ENCODE measurements at places on chromosomes 12 and 14.

- no peak for DNase-seq
Observed at GRCh38 chr12:106601496-106601895, 18.7 kb downstream of the RFX4 start.

GRCh38 chr12:88242571-88242925, 100.4 kb downstream of the TMTC3 start:
- peak; percentile 32 for DNase-seq

DNA sequence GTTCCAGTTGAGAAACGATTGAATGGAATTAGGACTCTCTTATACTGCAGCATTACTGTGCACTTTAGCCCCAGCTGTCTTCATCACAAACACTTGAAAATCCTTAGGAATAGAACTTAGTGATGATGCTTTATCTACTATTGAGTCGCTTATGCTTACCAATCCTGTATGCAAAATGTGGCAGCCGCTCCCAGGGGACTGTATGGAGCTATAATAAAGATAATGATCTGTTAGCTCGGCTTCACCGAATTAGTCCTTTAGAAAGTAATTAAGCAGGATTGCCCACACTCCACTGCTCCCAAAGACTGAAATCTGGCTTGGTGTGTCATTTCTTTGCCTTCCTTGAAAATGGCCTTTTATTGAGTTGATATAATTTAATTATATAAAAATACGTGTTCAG, 10.6 kb downstream of the EML1 start:
- no peak for DNase-seq

DNA sequence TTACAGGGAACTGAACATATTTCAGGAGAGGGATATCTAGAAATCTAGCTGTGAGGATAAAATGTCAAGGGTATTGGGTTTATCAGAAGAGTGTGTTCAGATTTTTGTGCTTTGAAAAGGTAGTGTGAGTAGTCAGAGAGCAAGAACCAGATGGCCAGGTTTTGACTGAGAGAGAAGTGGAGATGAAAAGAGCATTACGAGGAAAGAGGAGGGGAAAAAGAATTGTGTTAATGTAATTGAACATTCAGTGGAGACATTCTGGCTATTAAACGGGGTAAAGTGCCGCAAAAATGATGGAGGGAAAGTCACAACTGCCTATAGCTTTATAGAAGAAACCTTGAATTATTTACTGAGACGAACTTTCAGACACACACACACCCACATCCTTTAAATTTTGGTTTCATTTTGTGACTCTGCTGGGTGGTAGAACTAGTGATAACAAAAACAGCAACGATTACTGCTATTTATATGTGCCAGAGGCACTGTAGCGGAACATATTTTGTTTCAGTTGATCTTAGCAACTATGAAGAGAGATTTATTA, 213.6 kb downstream of the ERC1 start:
- no peak for DNase-seq

DNA sequence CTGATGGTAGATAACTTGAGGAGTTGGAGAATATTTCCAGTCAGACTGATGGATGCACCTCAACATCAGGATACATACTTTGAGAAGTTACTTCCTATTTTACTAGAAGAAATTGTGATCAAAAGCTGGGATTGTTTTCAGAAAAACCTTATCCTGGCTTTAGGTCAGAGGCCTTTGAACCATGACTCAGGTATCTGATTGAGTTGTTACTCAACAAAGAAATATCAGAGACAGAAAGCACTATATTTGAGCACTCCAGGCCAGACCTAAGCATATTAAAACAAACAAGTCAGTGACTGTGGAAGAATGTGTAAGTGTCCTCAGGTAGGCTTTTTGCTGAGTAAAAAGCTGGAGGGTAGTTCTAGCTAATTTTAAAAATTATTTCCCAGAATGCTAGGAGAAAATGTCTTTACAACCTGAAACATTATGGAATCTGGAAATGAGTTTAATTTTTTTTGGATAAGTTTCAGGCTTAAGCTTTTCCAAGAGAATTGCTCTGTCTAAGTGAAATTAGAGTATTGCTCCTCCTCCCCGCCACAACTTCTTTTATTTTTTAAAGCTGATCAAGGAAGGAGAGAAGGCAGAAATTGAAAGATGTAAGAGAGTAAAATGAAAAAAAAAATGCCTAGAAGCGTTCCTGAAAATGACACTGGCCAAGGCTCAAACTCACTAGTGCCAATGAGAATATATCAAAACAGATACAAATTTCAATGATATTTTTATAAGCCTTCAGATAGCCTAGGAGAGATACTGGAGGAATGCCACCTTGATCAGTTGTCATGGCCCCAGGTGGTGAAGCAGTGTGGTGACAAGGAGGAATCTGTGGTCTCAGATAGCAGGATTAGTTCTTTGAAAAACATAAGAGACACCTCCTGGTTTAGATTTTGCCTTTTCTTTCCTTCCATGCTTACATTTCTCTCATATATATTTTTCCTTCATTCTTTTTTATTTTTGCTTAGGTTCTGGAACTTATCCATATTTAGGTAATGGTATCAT, 790.3 kb downstream of the TMTC2 start:
- DNase-seq: no peak

GRCh38 chr12:52372216-52373154, 5.2 kb upstream of the KRT85 start:
- DNase-seq: peak; percentile 82

DNA sequence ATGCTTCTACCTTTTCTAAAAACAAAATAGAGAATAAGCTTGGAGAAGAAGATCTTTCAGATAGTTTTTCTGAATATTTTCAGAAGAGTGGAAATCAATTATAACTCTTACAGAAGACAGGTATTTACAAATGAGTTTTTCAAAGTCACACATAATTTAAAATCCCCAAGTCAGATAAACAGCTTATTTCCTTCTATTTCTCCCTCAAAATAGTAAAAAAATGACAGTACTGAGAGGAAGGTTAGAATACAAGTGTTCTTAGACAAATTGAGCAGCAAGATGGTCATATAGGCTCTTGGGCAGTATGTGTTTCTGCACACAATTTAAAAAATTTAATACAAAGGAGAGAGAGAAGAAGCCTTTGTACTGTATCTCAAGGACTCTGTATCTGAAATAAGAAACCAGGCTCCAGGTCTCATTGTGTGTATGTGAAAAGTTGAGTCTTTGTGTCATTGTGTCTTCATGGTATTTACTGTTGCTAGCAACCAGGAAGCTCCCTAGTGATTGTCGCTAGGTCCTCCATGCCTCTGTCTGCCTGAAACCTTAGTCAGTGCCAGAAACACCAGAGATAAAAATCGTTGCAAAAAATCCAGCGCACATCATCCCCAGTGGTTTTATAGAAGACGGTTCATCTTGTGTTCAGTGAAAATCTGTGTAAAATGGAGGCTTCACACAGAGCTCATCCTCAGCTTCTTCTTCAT, 12.9 kb upstream of the TUBA1A start:
- peak; percentile 52 for DNase-seq

GRCh38 chr14:96053600-96054381, 14.6 kb downstream of the C14orf132 start:
- DNase-seq: no peak

DNA sequence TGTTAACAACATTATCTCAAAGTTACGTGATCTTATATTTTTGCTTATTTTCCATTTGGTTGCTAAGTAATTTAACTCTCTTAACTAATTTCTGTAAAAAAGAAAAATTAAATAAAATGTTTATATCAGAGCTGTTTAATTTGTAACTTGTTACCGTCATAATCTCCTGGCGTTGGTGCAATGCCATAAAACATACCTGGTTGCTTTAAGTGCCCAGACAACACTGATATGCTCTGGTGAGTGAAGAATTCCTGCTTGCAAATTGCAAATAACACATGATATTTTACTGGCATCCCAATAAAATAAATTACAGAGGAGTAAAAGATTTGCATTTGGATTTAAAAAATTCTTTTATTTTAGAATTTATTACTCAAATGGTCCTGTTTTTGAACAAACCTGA, 640.1 kb upstream of the MIS18BP1 start:
- no peak for DNase-seq

- DNase-seq: no peak
Observed at GRCh38 chr14:56549721-56550120, 29.9 kb upstream of the TMEM260 start.

DNA sequence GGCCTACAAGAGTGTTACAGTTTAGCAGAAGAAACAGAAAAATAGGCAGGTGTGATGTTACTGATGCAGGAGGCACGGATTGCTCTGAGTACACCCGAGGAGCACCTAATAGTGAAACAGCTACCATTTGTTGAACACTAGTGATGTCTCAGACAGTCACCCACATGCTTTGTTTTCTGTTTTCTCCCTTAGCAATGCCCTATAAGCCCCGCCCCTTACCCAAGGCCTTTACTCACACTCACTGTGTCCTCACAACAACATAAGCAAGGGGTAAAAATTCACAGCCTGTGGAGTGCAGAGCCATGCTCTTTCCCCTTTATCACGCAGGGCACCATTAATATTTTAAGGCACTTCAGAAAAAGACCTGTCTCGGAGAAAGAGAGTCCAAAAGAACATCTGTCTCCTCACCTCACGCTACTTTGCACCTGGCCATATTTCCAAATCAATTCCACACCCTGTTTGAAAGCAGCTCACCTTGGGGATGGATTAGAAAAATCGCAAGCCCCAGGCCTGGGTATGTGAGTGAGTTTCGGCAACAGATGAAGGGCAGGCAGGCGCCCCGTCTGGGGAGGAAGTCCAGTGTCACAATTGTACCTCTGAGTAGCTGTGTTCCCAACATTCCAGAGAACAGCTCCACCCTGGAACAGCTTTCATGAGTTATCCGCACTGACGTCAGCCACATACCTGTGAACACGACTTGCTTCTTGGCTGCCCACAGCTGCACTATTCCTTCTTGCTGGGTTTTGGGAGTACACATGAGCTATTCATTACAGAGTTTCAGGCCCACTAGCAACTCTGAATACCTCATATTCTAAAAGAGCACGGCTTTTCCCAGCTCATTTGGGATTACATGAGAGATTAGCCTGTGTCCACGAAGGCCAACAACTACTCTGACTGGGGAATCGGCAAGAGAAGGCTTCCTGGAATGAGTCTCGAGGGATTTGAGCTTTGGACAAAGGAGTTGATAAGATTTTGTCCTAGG, 26.0 kb downstream of the MAPK1IP1L start:
- DNase-seq: no peak

- no peak for DNase-seq
Observed at GRCh38 chr12:30837595-30837994, 82.8 kb upstream of the CAPRIN2 start.

- no peak for DNase-seq
Observed at GRCh38 chr12:131309700-131310099, 356.0 kb downstream of the ADGRD1 start.

DNA sequence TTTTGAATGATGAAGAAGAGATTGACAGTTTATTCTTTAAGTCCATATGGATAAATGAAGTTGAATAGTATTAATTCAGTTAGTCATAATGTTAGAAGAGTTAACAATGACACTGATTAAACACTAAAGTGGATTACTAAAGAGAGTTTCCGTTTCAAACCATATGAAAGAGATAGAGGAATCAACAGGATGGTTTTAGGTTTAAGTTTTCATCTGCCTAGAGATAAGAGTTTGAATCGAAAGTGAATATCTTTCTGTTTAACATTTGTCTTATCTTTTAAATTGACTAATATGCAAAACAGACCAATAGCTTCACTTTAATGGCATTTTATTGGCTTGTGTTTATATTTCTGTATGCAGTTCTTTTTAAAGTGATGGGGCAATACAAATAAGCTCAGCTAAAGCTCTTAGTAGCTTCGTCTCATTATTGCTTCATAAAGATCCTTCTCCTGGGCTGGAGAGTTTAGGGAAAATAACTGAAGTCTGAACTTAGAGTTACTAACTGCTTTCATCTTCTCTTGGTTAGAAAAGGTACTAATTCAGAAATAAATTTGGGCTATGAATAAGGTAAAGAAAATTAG, 66.0 kb downstream of the MIPOL1 start:
- DNase-seq: no peak

GRCh38 chr14:70741482-70741881, 67.8 kb downstream of the MAP3K9 start:
- no peak for DNase-seq

GRCh38 chr12:56189099-56189917, at the start of gene SMARCC2:
SMARCC2 (minus strand) TSS chr12:56189483; CDS start chr12:56189461, 22 bp downstream.
- peak; percentile 83 for DNase-seq

GRCh38 chr14:21054123-21054767, 3.4 kb upstream of the RNASE8 start:
- no peak for DNase-seq

- no peak for DNase-seq
Observed at GRCh38 chr12:92149563-92149962, 3.9 kb upstream of the BTG1 start.

GRCh38 chr14:61152851-61153364, 128.2 kb downstream of the TMEM30B start:
- DNase-seq: no peak
